ENCODE measurements at places on chromosomes 5 and 9. TPM values are rescaled to one million over a fixed set of nuclear protein-coding genes. Genes with fewer than 3 reads are reported as not detected.

ASPN gene
- 6.2 TPM for total RNA-seq

EPB41L4B gene
- total RNA-seq, result 11.5 TPM

RPP25L gene
- 28.5 TPM for total RNA-seq

SAXO1 gene
- 0.16 TPM for total RNA-seq

SPATA9 gene
- total RNA-seq, result 0.32 TPM

GRCh38 chr9:29659014-29659413 lies 2085.7 kb upstream of the C9orf72 start:
- H3K4me3 ChIP-seq, result no peak overlapping the region
- no peaks in the 10 kb centered on the region for H3K4me1 ChIP-seq
- H3K27ac ChIP-seq, result no peak overlapping the region
- no peaks in the 10 kb centered on the region for H3K27me3 ChIP-seq
- H3K36me3 ChIP-seq, result no peaks in the 10 kb centered on the region

DNA sequence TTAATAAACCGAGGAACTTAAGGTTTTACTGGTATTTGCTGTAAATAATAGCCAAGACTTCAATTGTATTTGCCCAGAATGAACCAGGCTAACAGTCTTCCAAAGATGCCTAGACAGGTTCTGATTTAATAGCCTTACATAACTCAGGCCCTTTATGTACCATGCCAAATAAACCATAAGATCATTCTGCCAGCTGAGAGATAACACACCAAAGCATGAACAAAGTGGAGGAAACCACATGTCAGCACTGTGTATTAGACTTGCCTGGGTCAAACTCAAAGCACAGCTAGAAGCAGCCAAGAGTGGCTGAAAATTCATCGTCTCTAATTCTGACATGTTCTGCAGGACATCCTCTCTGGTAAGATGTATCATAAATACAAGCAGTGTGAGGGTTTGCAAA lies 319.3 kb upstream of the ZNF608 start:
- H3K4me3 ChIP-seq, result no peak overlapping the region
- H3K4me1 ChIP-seq, result no peaks in the 10 kb centered on the region
- H3K27me3 ChIP-seq, result no peaks in the 10 kb centered on the region
- DNase-seq, result no peak
- no peaks in the 10 kb centered on the region for H3K36me3 ChIP-seq
- no peak overlapping the region for H3K27ac ChIP-seq

DNA sequence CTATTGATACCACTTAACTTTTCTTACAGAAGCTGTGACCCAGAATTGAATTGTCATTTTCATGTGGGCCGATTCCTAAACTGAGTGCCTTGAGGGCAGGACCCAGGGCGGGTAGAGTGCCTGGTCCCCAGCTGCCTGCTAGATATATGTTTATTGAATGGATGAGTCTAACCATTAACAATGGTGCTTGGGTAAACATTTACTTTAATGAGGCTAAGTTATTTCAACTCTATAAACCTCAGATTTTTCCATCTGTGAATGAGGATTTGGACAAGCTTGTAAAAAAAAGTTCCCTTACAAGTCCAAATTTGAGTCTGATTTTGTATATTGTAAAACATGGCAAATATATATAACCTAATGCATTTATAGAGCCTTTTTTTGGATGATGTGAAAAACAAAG lies 181.8 kb upstream of the ELL2 start:
- H3K27ac ChIP-seq, result no peak overlapping the region
- H3K27me3 ChIP-seq, result no peaks in the 10 kb centered on the region
- no peak for DNase-seq
- H3K4me3 ChIP-seq, result no peak overlapping the region

DNA sequence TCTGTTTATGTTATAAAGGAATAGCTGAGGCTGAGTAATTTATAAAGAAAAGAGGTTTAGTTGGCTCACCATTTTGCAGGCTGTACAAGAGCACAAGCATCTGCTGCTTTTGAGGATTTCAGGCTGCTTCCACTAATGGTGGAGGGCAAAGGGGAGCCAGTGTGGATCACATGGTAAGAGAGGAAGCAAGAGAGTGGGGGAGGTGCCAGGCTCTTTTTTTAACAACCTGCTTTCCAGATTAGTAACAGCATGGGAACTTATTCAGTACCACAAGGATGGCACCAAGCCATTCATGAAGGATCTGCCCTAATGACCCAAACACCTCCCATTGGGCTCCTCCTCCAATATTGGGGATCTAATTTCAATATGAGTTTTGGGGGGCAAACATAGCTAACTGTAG lies 40.4 kb downstream of the CCL28 start:
- H3K36me3 ChIP-seq, result no peaks in the 10 kb centered on the region
- no peaks in the 10 kb centered on the region for H3K4me1 ChIP-seq
- DNase-seq, result no peak
- H3K27ac ChIP-seq, result no peak overlapping the region
- H3K4me3 ChIP-seq, result no peak overlapping the region

DNA sequence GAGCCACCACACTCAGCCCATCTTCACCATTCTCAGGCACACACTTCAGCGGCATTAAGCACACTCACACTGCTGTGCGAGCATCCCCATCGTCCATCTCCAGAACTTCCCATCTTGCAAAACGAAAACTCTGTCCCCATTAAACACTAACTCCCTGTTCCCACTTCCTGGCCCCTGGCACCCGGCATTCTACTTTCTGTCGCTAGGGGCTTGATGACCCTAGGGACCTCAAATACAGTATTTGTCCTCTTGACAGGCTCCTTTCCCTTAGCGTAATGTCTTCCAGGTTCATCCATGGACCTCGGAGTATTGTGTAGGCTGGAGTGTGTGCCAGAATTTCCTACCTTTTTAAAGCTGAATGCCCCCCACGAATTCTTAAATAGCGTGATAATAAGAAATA lies 14.7 kb upstream of the UBAC1 start:
- DNase-seq, result no peak
- H3K27ac ChIP-seq, result no peak overlapping the region
- no peaks in the 10 kb centered on the region for H3K4me1 ChIP-seq
- no peak overlapping the region for H3K4me3 ChIP-seq
- peaks cover 37% of the 10 kb centered on the region for H3K27me3 ChIP-seq

DNA sequence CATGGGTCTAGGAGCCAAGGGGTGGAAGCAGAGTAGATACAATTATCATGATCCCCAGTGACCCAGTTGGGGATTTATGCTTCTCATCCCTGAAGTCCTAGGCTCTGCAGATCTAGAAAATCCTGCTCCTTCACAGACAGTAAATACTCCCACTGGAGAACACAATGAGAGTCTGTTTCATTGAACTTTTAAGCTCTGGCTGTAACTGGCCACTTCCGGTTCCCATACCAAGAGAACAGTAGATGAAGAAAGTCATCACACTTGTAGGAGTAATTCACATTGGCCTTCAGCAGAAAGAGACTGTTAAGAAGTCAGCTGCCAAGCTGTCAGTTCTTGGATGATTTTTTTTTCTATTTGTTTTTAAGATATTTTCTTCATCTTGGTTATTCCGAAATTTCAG lies 597.1 kb downstream of the ACTL7B start:
- no peaks in the 10 kb centered on the region for H3K27me3 ChIP-seq
- no peaks in the 10 kb centered on the region for H3K4me1 ChIP-seq
- no peak for DNase-seq
- no peak overlapping the region for H3K4me3 ChIP-seq
- H3K27ac ChIP-seq, result no peak overlapping the region

DNA sequence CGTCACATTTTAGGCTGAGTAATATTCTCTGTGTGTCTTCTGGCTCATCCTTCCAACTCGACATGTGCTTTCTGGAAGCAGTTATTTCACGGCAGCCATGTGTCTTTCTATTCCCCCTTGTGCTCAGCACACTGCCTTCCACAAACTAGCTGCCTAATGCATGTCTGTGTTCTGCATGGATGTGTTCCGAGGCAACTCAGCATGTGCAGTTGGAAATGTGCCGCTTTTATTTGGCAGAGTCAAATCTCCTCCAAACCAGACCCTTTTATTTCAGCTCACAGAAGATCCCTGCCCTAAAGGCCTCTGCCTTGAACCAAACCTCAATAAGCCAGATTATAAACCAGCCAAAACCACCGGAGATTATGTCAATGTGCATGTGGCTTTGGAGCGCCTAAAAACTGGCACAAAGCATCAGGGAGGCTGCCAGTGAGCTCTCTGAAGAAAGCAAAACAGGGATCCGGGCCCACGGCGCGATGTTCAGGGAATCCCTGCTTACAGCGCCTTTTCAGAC lies 360.2 kb downstream of the DEPDC1B start:
- no peaks in the 10 kb centered on the region for H3K4me1 ChIP-seq
- peak overlapping the region; percentile 44 for H3K27ac ChIP-seq
- H3K27me3 ChIP-seq, result no peaks in the 10 kb centered on the region
- peak overlapping the region; percentile 23 for H3K4me3 ChIP-seq
- H3K36me3 ChIP-seq, result no peaks in the 10 kb centered on the region

- no peaks in the 10 kb centered on the region for H3K4me1 ChIP-seq
- no peak overlapping the region for H3K4me3 ChIP-seq
- H3K27ac ChIP-seq, result no peak overlapping the region
- DNase-seq, result no peak
Measured at GRCh38 chr5:6601816-6602215, 31.0 kb downstream of the NSUN2 start.

Data from breast epithelium (tissue), 4 donors.